DMS79 treated with DMSO at 0.1 percent for 48 hours (cell line): ENCODE measurements at places on chromosomes 13 and 19.
A peak's percentile ranks its signal among the peaks of the same experiment; 100 is the strongest.

- DNase-seq, result no peak
Observed at GRCh38 chr13:103437651-103438050, 371.4 kb upstream of the SLC10A2 start.

DNA sequence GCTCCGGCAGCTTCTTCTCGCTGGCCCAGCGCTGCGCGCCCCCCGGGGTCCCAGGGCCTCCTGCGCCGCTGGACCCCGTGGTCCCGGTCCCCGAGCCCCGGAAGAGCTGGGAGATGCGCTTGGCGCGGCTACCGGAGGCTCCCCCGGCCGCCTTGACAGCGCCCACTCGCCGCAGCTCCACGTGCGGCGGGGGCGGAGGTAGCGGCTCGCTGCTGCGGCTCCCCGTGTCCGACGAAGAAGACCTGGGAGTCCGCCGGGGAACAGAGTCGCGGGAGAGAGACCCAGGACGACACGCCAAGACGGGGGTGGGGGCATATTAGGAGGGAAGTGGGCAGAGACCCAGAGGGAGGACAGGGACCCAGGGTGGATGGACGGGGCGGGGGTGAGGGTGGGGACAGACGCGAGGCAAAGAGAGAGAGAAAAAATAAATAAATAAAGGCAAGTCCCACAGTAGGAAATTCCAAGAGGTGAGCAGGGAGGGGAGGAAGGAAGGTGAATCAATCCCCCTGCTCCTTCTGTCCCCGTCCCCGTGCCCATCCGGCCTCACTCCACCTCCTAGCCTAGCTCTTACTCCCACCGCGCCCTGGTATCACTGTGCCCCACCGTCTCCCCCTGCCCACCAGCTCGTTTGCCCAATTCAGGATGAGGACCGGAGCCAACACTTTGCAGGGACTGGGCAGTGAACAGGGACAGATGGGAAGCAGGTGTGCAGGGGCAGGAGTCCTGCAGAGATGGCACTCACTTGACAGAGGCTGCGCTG, 826 bp downstream of the RASIP1 start:
- DNase-seq, result peak; percentile 55

- no peak for DNase-seq
Observed at GRCh38 chr13:27583645-27584044, 36.7 kb downstream of the LNX2 start.

DNA sequence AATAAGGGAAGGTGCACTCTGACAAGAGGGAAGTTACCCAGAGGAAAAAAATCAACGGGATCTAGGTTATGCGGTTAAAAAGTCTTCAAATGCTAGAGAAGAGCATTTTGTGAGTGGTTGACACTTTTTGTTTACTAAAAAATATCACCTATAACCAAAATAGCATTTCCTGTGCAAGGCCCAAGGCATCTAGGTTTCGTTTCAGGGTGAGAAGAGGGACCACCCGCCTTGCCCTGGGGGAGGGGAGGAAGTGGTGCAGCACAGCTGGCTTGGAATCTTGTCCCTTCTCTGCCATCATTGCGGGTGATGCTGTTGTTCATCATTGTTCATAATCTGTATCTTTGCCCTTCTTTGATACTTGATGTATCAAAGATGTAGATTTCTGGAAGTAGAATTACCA, 80.6 kb downstream of the NUFIP1 start:
- DNase-seq, result no peak

- no peak for DNase-seq
Observed at GRCh38 chr13:48093588-48093987, 1.3 kb downstream of the MED4 start.

DNA sequence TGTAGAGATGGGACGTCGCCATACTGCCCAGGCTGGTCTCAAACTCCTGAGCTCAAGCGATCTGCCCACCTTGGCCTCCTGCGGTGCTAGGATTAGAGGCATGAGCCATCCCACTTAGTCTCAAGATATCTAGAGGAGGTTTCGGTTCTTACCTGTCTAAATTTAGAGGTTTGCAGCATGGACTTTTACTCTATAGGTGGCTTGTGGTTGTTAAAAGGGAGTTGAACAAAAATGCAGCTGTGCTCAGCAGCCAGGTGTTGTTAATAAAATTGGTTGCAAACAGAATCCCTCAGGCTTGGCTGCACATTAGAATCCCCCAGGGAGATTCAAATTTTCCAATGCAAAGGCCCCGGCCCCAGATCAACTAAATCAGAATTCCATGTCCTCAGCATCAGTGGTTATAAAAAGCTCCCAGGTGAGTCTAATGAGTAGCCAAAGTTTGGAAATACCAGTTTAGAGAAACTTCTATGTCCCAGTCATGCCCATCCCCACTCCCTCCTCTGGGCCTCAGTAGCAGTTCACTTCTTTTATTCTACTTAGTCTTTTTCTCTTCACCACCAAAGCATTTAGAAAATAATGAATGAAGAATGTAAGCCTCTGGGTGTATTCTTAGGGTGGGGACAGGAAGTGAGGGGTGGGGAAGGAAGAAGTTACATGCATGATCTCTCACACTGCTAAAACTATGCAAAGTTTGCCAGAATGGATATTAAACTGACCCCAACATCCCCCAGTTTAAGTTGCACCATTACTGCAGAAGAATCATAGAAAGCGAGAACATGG, 471.0 kb downstream of the COG6 start:
- DNase-seq, result no peak

DNA sequence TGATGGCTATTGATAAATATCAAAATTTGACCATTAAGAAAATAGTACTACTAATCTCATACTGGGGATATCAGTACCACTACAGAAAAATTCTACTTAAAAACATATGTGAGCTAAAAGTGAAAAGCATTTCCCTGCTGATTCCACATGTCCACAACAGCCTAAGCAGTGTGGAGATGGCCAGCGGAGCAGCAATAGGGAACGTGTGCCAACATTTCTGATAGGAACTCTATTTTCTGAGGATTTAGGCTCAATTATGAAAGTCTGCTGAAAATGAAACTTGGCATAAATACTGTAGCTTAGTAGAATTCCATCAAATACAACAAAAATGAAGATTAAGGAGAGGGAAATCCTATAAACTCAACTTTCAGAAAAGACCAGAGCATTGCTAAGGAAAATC, 311.6 kb downstream of the ENOX1 start:
- DNase-seq, result no peak

- no peak for DNase-seq
Observed at GRCh38 chr13:31955741-31956140, 75.8 kb upstream of the FRY start.

DNA sequence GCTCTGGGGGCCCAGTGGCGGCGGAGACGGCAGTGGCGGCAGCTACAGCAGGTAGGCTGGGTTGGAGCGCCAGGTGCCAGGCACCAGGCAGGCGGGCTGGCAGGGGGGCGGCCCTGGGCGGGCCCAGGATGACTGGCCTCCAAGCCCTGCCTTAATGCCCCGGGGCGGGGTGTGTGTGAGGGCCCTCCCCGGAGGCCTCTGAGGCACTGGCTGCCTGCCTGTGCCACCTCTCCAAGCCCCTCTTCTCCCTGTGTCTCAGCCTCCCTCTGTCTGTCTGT, at the start of gene KLK11:
TSS of gene KLK11 (minus strand) at position 63 of the 278 bp plus-strand sequence. CDS start 985 bp downstream, outside the sequence.
- DNase-seq, result peak; percentile 44

GRCh38 chr19:48111280-48111679, 663 bp upstream of the PLA2G4C start:
- DNase-seq, result no peak

DNA sequence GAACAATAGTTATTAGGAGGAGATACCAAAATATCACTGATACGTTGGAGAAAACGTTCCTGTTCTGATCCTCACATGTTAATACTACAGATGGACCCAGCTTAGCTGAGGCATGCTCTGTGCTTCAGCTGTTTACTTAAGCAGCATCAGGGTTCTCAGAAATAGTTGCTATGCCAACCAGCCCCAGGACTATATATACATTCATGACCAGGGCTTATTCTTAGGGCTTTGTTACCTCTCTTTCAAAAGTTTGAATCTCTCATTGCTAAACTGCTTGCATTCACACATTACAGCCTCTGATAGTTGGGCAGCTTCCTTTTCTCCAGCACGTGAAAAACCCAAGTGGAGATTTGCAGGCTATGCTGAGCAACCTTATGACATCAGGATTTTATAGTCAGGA, 800.4 kb downstream of the DIAPH3 start:
- DNase-seq, result peak; percentile 26

- DNase-seq, result no peak
Observed at GRCh38 chr13:82070416-82070815, 1729.5 kb upstream of the SPRY2 start.
